A673 (cell line): ENCODE measurements at places on chromosomes 1 and 21. TPM values are rescaled to one million over a fixed set of nuclear protein-coding genes. Genes with fewer than 3 reads are reported as not detected.

The SLX9 gene
- 114 and 115 TPM in 2 replicates for total RNA-seq

The NFASC gene
- 0.24 and 0.44 TPM in 2 replicates for total RNA-seq

The PTPN22 gene
- total RNA-seq: 0.09 and 0.26 TPM in 2 replicates

The KDF1 gene
- not detected in 2 replicates for total RNA-seq

The CD160 gene
- not detected in 2 replicates for total RNA-seq

The RAB42 gene
- 2.4 and 3.5 TPM in 2 replicates for total RNA-seq

The LCE1F gene
- total RNA-seq: not detected in 2 replicates

The SPATA1 gene
- total RNA-seq: 0.95 and 1.3 TPM in 2 replicates

The CNIH4 gene
- total RNA-seq: 76.7 and 79.9 TPM in 2 replicates

The IL23R gene
- total RNA-seq: not detected in 2 replicates

The CCDC185 gene
- not detected in 2 replicates for total RNA-seq

The NLRP3 gene
- not detected in 2 replicates for total RNA-seq
